ENCODE measurements at places on chromosomes 6 and 20. TPM values are rescaled to one million over a fixed set of nuclear protein-coding genes. Genes with fewer than 3 reads are reported as not detected.

The CASS4 gene
- 2.4 TPM for total RNA-seq

The KPNA5 gene
- 3.1 TPM for total RNA-seq

The ENPP5 gene
- total RNA-seq, result 1.0 TPM

The SAMD5 gene
- 0.50 TPM for total RNA-seq

The BMP5 gene
- total RNA-seq, result 2.0 TPM

The SSTR4 gene
- total RNA-seq, result not detected

The FAM83C gene
- not detected for total RNA-seq

The CST2 gene
- total RNA-seq, result not detected

The ASXL1 gene
- total RNA-seq, result 20.5 TPM

The ZSWIM3 gene
- total RNA-seq, result 4.0 TPM

The CABLES2 gene
- 5.5 TPM for total RNA-seq

The PDYN gene
- total RNA-seq, result not detected

The TMEM244 gene
- not detected for total RNA-seq

The PIM1 gene
- 26.1 TPM for total RNA-seq

The SIRPD gene
- not detected for total RNA-seq

The HLA-DQA1 gene
- not detected for total RNA-seq

The KHDC1 gene
- total RNA-seq, result 6.1 TPM

The GCLC gene
- total RNA-seq, result 7.0 TPM

The RCAN2 gene
- 2.0 TPM for total RNA-seq

The FERMT1 gene
- 4.9 TPM for total RNA-seq

The PTGIS gene
- 0.15 TPM for total RNA-seq

The RIMS4 gene
- total RNA-seq, result not detected

The SLC17A9 gene
- 21.3 TPM for total RNA-seq

The BIRC7 gene
- not detected for total RNA-seq

The MAP3K5 gene
- total RNA-seq, result 9.1 TPM

The TTK gene
- total RNA-seq, result 43.0 TPM

The TRAPPC3L gene
- total RNA-seq, result not detected

The FAM50B gene
- 11.9 TPM for total RNA-seq

The HIVEP2 gene
- 4.5 TPM for total RNA-seq

The KIAA0408 gene
- total RNA-seq, result 0.30 TPM

The TP53TG5 gene
- total RNA-seq, result not detected

The PPP1R14C gene
- not detected for total RNA-seq

The BANF2 gene
- total RNA-seq, result not detected
